ENCODE measurements at places on chromosomes 6 and 20.
A peak's percentile ranks its signal among the peaks of the same experiment; 100 is the strongest.

DNA sequence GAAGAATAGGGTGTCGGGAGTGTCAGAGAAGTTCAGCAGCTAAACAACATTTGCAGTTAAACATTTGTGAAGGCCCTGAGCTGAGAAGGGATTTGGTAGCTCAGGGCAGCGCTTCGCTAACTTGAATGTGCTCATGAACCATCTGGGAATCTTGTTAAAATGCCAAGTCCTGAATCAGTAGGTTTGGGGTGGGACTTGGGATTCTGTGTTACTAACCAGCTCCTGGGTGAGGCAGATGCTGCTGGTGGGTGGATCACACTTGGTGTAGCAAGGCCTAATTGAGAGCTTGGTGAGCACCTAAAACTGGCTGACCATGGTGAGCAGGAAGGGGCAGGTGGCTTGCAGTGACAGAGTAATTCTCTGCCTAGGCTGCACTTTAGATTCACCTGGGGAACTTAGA is 5.9 kb downstream of the PTPRA start:
- DNase-seq: no peak

GRCh38 chr6:112470376-112470775 is 123.2 kb downstream of the RFPL4B start:
- no peak for DNase-seq

- no peak for DNase-seq
Measured at GRCh38 chr20:24813080-24813479, 136.0 kb upstream of the CST7 start.

GRCh38 chr20:46367967-46368901 is 38.2 kb downstream of the ELMO2 start:
- DNase-seq: no peak

DNA sequence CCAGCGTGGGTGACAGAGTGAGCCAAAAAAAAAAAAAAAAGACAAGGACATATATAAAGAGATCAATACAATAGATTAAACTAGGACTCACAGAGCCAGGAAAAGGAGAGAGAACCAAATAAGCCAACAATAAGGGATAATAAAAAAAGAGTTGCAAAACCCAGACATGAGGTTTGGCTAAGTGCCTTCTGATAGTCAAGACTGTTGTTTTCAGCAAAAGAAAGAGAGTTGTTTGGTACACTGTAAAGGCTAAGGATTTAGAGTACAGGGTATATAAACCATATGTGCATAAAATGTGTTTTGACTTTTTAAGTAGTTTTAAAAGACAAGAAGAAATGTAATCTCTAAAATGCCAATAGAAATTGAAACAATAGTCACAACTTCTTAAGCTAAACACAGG is 42.8 kb downstream of the RPF2 start:
- no peak for DNase-seq

DNA sequence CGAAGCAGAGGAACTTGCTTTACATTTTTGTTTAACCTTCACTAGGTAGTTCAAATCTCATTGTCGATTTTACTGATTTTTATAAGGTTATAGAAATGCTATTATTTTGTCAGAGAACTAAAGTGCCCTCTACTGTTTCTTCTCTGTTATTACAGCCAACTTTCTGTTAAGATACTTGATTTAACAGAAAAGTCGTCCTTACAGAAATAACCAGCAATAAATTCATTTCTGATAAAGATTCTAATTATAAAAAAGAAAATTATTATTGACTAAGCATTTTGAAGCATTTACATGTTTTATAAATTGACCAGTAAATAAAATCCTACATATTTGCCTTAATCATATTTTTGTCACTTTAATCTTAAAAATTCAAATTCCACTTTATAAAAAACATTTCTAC is 60.8 kb downstream of the OGFRL1 start:
- no peak for DNase-seq

GRCh38 chr6:93751969-93752368 is 332.6 kb upstream of the EPHA7 start:
- no peak for DNase-seq

- no peak for DNase-seq
Measured at GRCh38 chr6:45815466-45816125, 200.1 kb downstream of the CLIC5 start.

DNA sequence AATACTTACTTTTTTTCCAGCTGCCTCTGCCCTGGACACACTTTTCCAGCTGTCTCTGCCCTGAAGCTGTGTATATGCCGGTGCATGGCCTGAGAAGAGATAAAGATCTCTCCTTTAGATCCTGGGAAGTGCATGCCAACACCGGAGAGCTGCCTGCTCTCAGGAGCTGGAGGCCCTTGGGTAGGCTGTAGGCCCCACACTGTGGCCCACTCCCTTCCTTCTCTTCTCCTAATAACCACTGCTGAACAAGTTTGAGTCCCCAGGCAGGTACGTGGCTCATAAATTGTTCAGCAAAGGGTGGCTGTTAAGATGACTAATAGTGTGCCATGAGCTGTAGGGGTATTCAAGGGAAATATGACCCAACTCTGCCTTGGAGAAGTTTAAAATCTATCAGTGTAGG is 102.5 kb downstream of the CD24 start:
- no peak for DNase-seq

DNA sequence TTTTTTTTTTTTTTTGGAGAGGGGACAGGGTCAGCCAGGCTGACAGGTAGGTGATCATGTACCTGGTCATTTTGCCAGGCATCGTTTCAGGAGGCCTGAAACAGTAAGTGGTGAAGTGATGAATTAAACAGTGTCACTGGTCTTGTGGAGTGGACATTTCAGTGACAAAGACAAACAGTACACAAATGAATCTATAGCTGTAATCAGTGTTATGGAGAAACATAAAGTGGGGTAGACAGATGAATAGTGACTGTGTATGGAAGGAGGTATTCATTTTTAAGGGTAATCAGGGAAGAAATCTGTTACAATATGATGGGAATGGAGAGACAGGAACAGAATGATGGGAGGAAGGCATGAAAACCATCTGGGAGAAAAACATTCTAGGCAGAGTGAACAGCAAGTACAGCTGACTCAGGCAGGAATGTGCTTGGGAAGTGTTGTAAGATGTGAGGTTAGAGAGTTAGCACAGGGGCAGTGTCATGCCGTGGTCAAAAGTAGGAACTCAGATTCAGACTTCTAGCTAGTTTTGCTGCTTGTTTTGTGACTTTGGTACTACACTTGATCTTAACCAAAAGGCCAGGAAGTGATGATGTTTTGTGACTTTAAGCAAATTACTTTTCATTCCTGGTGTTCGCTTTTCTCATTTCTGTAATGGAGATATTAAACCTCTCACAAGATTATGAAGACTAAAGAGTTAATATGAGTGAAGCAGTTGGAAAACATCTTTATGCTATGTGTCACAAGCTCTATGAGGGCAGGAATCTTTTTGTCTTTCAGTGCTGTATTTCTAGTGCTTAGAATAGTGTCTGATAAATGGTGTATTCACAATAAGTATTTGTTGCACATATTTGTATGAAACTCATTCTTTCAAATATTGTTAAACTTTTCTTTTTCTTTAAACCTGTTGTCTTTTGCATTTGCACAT is 43.4 kb downstream of the QKI start:
- DNase-seq: peak; percentile 67

- no peak for DNase-seq
Measured at GRCh38 chr20:58557733-58558342, 42.6 kb upstream of the APCDD1L start.

DNA sequence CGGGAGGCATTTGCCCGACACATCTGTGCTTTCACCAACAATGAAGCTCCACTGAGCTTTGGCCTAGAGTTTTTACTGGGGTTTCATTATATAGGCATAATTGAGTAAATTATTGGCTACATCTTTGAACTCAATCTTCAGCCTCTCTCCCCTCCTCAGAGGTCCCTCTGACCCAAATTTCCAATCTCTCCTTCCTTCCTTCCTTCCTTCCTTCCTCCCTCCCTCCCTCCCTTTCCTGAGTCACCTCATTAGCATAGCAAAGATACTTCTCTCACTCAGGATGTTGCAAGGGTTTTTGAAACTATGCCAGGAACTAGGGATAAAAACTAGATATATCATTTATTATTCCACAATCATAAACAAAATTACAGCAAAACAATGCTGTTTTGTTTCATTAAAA is 238.2 kb upstream of the PRND start:
- DNase-seq: no peak

- no peak for DNase-seq
Measured at GRCh38 chr6:22765015-22765414, 195.6 kb downstream of the HDGFL1 start.

- DNase-seq: peak; percentile 65
Measured at GRCh38 chr20:50980851-50981713, 22.5 kb downstream of the MOCS3 start.

DNA sequence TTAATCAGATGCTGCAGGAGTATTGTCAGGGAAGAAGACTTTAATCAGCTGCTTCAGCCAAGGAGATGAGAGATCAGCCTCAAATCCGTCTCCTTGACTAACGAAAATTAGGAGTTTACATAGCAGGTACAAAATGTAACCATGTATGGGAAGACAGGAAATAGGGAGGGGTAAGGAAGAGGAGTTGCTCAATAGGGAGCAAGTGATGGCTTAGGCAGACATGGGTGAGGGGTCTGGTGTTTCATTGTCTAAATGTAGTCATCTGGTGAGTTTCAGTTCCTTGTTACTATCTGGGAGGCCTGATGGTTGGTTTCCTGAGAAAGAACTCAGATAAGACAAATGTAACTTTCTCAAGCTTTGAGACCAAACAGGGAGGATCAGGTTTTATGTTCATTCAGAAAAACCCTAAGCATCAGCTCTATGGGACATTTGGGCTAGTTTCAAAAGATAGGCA is 217.3 kb upstream of the SULF2 start:
- DNase-seq: no peak

GRCh38 chr6:21678990-21679389 is 85.4 kb downstream of the SOX4 start:
- DNase-seq: peak; percentile 32

DNA sequence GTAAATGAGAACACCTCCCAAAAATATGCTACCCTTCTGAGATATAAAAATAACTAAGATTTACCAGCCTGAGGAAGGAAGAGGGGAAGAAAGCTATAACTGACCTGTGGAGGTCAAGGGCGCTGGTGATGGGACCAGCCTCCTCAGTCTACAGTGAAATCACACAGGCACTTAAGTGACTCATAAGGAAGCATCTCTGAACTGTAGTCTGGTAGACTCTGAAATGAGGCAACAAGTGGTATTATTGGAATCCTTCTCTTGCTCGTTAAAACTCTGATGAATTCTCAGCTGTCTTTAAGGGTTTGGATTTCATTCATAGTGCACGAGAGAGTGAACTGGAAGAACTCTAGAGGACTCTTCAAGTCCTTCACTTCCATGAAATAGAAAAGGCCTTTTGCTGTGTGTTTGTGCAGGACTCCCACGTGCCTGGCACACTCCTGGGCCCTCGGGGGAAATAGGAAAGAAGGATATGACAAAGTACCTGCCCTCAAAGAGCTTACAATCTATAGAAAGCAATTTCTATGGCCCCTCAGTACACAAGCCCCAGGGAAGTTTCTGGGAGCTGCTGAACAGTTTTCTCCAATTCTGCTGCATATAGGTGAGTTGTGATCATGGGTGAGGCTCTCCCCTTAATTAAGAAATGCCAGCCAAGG is 231.8 kb upstream of the RREB1 start:
- DNase-seq: peak; percentile 53

DNA sequence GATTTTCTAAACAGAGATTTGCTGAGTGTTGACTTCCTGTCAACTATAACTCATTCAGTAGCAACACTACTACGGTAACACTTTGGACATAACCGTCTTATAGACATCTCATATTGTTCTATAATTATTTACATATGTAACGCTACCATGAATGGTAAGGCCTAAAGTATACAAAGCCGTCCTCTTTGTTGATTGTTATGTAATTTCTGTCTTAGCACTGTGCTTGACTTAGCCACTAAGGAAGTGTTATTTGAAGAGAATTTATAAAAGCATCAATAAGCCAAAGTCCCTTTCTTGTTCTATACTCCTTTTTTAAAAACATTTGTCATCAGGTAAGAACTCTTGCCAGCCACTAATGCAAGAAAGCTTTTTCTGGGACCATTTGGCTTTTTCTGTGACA is 240.6 kb downstream of the MEI4 start:
- DNase-seq: no peak

DNA sequence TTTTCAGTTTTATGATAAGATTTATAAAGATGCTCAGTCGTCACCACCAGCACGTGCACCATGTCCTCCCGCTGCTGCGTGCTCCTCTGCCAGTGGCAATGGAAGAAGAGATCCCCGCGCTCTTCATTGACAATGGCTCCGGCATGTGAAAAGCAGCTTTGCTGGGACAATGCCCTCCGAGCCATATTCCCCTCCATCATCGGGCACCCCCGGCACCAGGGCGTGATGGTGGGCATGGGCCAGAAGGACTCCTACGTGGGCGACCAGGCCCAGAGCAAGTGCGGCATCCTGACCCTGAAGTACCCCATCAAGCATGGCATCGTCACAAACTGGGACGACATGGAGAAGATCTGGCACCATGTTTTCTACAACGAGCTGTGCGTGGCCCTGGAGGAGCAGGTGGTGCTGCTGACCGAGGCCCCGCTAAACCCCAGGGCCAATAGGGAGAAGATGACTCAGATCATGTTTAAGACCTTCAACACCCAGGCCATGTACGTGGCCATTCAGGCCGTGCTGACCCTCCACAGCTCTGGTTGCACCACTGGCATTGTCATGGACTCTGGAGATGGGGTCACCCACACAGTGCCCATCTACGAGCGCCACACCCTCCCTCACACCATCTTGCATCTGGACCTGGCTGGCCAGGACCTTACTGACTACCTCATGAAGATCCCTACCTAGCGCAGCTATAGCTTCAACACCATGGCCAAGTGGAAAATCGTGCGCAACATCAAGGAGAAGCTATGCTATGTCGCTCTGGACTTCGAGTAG is 34.3 kb upstream of the ENPP5 start:
- DNase-seq: no peak

- peak; percentile 9 for DNase-seq
Measured at GRCh38 chr20:16701296-16701695, 28.5 kb upstream of the SNRPB2 start.

GRCh38 chr20:38603286-38603685 is 1.7 kb downstream of the ARHGAP40 start:
- DNase-seq: no peak

DNA sequence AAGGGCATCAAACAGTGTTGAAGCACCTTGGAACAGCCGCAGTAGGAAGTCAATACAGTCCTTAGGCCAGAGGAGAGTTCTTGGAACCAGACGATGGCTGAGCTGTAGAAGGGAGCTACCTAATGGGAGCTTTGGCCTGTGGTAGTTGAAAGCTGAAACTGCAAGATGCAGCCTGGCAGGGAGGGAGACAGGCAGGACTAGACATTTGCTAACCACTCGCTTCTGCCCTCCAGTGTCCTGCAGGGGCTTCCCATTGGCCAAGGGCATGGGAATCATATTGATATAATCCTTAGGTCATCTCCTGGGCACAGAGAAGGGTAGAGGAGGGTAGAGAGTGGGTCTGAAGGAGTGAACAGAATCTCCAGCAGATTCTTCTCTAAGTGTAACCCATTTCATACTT is 60.4 kb downstream of the TPD52L1 start:
- DNase-seq: no peak

DNA sequence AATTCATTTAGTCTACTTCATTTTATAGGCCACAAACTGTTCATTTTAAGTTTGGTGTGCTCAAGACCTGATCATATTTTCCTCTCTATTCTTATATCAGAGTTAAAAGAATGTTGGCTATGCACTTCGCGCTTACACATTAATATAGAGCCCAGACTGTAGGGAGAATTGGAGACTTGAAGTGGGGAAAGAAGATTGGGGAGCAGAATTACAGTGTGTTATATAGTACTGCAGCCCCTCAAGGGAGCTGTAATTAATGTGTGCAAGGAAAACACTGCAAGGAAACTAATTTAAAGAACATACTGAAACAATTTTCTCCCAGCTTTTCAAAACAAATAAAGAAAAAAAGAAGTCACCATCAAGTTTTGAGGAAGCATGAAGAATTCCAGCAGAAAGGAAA is 572.7 kb upstream of the FLRT3 start:
- no peak for DNase-seq

GRCh38 chr6:47741807-47742206 is 40.0 kb upstream of the OPN5 start:
- DNase-seq: no peak
